ENCODE measurements at places on chromosomes 16 and 17.

DNA sequence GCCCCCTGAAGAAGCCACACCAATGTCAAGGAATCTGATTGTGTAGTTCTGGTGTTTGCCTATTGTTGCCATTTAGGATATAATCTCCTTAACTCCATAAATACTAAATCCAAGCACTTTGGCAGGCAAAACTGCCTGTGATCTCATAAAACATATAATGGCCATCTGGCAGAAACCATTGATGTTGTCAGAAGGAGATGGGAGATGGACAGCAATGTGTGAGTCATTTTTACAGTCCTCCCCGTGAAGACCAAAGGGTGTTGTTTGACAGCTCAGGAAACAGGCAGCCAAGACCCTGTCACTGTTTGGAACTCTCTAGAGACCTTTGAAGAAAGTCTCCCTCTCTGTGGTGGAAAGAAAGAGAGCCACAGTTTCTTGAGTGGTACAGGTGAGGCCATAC lies 454.1 kb downstream of the HS3ST3B1 start:
- DNase-seq: no peak

DNA sequence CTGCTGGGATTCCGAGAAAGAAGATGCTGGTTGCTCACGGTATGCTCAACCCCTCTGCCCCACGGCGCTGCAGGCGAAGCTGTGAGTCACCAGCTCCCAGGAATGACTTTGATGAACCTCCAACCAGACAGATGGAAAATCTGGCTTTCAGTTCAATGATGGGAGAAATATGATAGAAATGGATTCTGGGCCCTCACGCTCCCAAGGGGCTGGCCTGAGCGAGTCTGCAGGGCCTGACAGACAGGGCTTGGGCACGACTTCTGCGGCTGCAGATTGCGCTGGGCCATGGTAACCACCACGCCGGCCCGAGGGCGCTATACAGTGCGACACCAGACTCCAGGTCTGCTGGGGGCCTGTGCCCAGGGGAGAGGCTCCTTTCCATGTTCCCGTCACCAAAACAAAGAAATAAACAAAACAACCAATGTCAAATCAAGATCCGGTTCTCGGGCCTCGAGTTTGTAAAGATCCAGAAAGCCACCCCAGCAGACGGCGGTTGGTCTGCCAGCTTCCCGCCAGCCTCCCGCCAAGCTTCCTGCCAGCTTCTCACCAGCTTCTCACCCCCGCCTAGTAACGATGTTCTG lies 11.1 kb upstream of the ABR start:
- DNase-seq: no peak

DNA sequence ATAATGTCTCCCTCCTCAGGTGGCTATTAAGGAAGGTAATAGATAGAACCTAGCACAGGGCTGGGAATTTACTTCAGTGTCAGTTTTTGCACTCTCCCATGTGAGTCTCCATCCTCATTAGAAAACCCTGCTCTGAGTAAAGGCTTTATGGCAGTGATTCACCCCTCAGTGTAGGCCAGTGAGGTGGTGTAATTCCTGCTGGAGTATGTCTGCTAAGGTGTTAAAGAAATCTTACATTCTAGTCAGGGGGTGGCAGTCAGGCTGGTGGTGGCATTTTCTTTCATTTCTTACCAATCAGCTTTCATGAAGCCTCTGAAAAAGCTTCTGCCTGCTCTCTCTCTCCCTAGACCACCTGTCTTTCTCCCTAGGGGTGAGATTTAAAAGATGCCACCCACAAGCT lies 138.8 kb upstream of the CCL2 start:
- DNase-seq: no peak

- DNase-seq: no peak
These were observed 22.3 kb downstream of the TMEM11 start for GRCh38 chr17:21191698-21192097.

GRCh38 chr17:7314719-7315569 lies at the start of gene GPS2:
Gene GPS2 (minus strand): TSS chr17:7315360. CDS start chr17:7315052, 308 bp downstream.
- DNase-seq: peak; percentile 88

- no peak for DNase-seq
These were observed 34.6 kb downstream of the ATP6V0A1 start for GRCh38 chr17:42493319-42493718.

GRCh38 chr16:2494616-2495015 lies 19.1 kb upstream of the ATP6V0C start:
- no peak for DNase-seq

DNA sequence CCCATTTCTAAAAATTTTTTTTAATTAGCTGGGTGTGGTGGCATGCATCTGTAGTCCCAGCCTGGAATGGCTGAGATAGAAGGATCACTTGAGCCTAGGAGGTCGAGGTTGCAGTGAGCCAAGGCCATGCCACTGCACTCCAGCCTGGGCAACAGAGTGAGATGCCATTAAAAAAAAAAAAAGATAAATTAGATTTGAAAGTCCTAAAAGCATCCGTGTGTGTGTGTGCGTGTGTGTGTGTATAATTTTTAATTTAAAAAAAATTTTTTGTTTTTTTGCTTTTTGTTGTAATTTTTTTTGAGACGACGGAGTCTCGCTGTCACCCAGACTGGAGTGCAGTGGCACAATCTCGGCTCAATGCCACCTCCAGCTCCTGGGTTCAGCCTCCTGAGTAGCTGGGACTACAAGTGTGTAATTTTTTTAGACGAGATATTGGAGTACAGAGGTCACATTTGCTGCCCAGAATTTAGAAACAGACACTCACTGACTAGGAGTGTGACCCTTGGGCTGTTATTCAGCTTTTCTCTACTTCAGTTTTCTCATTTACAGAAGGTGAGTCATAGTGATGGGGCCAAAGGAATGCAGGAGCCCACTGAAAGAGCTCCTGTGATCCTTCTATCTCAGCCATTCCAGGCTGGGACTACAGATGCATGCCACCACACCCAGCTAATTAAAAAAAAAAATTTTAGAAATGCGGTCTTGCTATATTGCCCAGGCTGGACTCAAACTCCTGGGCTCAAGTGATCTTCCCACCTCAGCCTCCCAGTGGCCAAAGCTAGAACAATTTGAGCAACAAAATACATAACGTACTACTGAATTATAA lies 25.5 kb upstream of the TBX4 start:
- no peak for DNase-seq

DNA sequence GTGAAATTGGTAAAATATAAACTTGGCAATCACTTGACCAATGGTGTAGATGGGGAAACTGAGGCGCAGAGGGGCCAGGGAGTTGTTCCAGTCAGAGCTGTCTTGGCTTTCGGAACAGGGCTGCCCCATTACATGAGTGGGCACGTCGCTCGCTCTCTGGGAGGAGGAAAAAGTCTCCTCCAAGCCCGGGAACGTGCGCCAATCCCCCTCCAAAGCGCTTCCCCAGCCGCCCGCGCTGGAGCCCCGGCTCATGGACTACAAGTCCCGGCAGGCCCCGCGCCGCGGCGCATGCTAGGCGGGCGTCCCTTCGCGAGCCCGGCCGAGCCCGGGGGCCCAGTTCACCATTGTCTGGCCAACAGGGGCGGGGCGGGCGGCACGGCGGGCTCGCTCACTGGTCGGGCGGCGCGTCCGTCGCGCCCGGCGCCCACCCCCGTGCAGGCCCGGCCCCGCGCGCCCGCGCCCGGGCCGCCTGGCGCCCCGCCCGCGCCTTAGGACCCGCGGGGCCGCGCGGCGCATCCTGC lies at the start of gene LLGL1:
Gene LLGL1, plus strand, starts transcription at position 515 of the 521 bp plus-strand sequence. CDS start 48 bp downstream, outside the sequence.
- peak; percentile 95 for DNase-seq

- DNase-seq: no peak
These were observed 21.2 kb upstream of the GINS2 start for GRCh38 chr16:85709766-85710585.

DNA sequence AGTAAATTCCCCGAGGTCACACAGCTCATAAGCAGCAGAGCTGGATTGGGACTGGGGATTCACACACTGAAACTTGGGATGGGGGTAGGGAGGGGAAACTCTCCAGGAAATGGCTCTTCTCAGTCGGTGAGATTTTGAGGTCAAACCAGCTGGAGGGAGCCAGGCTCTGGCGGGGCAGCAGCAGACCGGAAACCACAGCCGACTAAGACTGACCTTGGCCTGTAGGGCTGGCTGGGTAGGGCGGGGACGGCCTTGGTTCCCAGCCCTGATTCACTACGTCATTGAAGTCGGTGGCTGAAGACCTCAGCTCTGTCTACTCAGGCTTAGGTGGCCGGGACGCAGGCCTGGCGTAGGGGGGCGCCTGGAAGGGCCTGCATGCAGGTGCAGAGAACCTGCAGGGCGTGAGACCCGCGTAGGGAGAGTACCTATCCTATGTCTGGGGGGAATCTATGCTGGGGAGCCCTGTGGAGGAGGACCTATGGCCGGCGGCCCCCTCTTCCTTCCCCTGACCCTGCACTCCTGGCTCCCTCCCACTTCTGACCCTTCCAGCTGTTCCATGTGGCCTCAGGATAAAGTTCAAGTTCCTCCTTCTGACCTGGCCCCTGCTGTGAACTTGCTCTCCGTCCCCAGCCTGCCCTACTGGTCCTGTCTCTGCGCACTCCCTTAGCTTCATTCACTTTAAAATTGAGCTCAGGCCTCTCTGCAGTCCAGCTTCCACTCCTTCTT lies 11.9 kb upstream of the SLC4A1 start:
- peak; percentile 42 for DNase-seq

DNA sequence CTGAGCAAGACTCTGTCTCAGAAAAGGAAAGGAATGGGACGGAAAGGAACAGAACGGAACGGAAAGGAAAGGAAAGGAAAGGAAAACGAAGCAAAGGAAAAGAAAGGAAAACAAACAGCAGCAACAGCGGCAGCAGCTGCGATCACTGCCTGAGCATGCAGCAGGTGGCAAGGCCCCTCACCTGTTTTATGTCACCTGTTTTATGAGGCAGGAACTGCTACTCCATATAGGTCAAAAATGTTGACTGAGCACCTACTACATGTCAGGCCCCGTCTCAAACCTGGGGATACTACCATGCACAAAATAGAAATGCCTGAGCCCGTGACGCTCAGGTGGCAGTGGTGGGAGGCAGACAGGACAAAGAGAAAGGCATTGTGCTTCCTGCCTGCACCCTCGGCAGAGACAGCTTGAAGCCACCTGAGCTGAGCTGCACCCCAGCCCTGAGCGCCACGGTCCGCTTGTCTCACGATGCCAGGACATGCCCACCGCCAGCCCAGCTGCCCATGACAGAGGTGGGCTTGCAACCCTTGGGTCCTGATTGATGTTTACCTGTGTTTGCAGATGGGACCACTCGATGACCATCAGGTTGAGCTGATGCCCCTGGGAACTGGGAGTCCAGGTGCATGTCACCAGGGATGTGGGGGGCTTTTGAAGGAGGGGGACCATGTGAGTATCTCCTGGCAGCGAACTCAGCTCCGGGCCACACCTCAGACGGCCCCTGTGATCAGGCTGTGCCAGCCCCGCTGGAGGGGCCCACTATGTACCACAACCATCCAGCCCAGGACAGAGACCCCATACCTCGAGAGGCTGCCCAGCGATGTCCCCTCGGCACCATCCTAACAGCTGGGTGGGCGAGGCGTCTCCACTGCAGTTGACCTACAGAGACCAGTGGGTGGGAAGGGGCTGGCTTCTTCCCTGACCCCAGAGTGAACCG lies 77.4 kb downstream of the RMI2 start:
- DNase-seq: no peak

DNA sequence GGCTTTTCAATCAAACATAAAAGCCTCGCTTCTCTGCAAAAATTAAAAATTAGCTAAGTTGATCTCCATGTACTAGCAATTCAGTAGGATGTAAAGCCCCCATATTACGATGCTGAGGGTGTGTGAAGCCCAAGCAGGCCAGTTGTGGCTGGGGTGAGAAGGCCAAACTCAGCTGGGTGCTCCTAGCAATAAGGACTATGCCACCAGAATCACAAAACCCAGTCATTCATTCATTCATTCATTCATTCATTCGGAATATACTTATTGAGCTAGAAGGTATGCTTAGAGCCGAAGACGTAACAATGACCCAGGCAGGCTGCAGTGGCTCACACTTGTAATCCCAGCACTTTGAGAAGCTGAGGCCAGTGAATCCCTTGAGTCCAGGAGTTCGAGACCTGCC lies 3.9 kb upstream of the CRYBA1 start:
- DNase-seq: no peak

DNA sequence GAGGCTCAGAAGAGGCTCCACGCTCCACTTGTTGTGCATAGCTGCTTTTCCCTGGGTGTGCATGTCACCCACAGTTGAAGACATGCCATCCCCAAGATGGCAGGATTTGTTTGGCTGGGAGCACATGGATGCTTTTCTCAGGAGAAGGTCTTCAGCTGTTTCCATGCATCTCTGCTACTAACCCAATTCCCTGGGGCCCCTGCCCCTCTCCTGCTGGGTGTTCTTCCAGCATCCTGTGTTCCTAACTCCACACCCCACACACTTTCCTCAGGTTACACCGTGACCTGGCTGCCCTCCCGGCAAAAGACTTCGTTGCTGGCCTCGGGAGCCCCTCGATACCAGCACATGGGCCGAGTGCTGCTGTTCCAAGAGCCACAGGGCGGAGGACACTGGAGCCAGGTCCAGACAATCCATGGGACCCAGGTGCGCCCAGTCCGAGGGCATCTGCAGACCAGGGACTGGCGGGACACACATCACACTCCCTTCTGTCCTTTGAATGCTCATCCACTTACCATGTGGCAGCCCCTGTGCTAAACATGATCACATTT lies 21.5 kb downstream of the ITGAL start:
- no peak for DNase-seq

- DNase-seq: no peak
These were observed 778.6 kb downstream of the KCNJ2 start for GRCh38 chr17:70947636-70948565.

DNA sequence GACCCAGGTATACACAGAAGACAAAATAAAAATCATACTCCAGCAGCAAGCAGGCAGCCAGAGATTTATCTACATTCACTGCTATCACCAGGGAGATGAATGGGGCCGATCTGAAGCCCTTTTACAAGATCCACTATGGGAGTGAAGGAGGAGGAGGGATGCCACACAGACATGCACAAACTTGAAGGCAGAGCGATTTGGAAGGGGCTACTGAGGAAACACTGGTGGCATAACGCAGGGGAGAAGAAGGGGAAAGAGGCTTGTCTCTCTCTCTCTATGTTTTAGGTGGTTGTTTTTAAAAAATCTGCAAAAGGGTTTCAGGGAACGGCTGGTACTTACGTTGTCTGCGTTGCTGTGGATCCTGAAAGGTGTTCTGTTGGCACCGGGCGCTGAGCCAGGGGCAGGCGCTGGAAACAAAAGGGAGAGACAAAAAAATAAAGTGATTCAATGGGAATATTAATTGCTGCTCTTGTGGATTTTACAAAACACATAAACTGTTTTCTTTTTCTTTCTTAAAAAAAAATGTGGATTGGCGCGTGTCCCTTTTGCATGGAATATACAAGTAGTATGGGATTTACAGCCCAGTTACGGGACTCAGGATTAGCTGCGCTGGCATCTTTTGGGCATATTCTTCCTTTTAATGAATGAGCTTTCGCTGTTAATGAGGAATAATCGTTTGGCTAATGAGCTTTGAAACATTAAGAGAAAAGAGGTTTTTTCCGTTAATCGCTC lies 255.3 kb upstream of the PMFBP1 start:
- peak; percentile 86 for DNase-seq

- peak; percentile 49 for DNase-seq
These were observed 8.5 kb downstream of the CHTF8 start for GRCh38 chr16:69123910-69124309.

DNA sequence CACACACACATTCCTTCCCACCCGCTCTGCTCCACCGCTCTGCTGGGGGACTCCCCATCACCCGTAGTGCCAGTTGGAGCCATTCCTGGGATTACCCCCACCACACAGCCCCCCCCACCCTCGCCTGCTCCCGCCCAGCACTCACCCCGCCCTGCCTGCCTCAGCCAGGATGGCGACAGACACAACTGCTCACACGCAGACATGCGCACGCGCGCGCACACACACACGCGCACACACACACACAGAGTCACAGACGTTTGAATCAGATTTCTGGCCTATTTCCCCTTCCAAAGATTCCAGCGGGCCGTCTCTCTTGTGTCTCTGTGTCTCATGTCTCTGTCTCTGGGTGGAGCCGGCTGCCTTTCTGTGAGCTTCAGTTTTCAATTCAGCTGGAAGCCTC lies 4.4 kb downstream of the CACNA1G start:
- no peak for DNase-seq

Data from midbrain (tissue), 1 donor.